ENCODE measurements at places on chromosomes 6 and 20.

DNA sequence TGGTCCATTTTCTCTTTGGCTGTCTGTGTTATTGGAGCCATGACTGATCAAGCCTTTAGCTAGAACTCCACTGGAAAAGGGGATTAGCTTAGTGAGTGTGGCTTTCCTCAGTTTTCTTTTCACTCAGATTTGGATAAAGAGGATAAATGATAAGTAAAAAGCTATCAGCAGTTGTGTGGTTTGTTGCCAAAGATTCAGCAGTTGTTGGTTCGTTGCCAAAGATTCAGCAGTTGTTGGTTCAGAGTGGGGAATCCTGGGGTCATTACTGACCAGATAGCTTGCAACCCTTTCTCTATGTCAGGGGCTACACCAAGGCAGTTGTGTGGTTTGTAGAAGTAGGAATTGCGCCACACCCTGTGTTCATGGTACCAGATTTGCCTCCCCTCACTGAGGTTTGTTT is 107.7 kb upstream of the SCP2D1 start:
- no peak for DNase-seq

DNA sequence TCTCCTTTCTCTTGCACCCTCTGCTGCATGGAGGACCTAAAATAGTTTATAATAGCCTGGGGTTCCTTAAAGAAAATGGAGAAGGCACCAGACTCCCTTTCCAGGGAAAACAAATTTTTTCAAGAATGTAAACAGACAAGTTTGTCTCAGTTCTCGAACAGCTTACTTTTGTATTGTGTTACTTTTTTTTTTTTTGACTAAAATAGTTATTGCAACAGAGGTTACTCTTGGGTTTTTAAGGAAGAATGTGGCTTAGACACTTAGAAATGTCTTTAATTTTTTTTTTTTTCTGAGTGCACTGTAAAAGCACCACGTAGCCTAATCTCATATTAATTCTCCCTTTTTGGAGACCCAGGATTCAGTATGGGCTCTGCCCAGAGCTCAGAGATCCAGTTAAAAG is 148.7 kb upstream of the CARMIL1 start:
- DNase-seq = no peak

GRCh38 chr6:114315831-114316595 is 26.8 kb downstream of the HS3ST5 start:
- DNase-seq = no peak

- no peak for DNase-seq
Observed at GRCh38 chr20:36881888-36882287, 6.0 kb downstream of the TLDC2 start.

DNA sequence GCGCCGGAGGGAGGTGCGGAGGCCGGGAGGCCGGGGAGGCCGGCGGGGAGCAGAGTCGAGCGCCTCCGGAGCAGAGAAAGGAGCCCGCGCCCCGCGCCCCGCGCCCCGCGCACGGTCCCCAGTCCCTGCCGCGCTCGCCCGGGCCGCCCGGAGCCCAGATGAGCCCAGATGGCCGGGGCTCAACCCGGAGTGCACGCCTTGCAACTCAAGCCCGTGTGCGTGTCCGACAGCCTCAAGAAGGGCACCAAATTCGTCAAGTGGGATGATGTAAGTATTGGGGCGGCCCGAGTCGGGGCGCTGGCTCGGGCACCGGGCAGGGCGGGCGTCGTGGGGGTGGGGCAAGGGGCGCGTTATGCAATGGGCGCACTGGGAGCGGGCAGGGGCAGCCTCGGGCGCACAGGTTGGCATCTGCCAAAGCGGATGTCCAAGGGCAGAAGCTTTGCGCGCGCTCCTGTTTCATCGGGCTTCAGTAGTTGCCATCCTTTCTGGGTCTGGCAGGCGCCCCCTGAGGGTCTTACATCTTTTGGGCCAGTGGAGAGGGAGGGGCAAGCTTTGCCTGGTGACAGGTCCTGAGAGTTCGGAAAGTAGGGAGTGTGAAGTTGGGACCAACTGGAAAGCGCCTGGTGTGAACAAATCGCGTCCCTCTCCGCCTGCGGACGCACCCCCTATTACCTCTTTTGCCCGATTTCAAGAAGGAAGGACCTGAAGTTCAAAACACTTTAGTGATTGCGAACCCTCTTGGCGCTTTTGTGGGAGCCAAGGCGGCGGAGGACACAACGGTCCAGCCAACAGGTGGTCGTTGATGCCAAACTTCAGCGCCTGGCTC is 631 bp downstream of the PLCB1 start:
- no peak for DNase-seq

DNA sequence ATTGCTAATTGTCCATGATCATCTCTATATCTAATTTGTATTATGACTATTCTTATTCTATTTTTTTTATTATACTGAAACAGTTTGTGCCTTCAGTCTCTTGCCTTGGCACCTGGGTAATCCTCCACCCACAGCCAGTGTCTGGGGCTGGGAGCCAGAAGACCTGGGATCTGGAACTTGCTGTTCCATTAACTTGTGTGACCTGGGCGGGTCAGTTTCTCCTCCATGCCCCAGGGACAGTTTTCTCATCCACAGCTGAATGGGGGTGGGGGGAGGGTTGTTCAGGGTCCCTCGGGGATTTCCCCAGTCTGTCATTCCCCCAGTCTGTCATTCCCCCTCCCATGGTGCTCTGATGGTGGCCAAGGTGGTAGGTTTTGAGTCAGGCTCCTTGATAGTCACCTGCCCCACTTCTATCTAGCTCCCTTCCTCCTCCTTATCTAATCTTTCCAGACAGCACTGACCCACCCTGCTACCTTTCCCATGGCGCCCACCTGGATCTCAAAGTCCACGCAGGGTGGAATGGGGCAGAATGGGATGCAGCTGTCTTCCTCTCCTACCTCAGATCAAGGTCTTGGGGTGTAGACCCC is 10.9 kb downstream of the ITPR3 start:
- DNase-seq = no peak

- no peak for DNase-seq
Observed at GRCh38 chr6:170063851-170064602, 226.9 kb downstream of the DLL1 start.

- no peak for DNase-seq
Observed at GRCh38 chr6:36128793-36129192, 1.5 kb upstream of the MAPK13 start.

- DNase-seq = no peak
Observed at GRCh38 chr6:26388014-26388413, 5.1 kb downstream of the BTN2A2 start.

DNA sequence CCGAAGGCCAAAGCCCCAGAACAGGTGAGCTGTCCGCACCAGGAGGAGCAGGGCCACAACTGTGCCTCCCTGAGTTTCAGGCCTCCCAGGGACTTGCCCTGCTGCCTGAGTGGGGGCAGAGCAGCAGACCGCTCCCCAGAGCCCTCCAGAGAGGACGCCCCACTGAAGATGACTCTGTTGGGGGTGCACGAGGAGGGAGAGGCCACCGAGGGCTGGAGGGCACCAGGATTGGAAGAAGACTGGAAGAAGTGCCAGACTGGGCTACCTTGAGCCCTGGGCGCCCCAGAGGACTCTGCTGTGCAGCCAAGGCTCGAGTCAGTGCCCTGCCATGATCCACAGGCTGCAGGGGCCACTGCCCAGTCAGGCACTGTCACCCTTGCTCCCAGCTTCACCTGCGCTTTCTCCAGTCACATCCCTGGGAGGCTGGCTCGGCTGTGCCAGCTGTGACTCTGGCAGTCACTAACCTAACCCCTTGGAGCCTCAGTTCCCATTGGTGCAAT is 11.3 kb downstream of the CST7 start:
- no peak for DNase-seq

DNA sequence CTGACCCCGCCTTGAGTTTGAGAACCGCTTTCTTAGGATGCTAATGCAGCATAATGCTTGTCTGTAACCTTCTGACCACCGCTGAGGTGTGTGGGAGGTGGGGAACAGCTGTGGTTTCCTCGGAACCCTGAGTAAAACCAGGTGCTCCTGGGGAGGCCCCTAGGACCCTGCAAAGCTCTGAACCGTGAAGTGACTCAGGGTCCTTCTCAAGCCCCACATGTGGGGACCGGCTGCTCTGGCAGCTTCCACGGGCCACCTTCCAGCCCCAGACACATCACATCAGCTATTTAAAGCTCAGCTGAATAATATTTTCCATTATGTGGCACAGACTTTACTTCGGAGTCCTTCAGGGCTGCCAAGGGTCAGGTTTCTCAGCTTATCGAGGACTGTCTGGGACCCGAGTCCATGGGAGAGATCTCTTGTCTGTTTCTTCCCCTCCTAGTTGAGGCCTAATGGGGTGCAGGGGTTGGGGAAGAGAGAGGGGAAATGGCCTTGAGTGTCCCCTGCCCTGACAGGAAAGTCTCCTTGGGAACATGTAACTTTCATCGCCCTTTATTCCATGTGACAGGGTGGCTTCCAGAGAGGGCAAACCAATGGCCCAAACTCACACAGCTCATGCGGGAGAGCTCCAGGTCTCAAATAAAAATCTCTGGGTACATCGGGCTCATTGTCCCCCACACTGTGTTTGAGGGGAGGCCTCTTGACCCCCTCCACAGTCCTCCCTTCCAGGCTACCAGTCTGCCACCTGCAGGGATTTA is 186.1 kb upstream of the SLC24A3 start:
- DNase-seq = no peak

DNA sequence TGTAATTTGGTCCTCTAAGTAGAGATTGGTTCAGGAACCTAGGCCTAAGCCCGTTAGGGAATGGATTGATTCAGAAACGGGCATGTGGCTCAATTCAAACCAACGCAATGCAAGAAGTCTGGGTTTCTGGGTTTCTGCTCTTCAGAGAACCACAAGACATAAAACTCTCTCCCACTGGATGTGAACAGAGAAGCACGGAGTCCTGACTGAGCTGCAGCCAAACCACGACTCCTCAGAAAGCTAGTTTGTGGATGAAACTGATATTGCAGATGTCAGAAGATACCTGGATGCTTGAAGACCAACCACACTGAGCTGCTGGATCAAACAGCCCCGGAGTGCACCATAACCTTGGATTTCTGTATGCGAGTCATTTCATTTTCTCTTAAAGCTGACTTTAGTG is 50.0 kb downstream of the SOD2 start:
- no peak for DNase-seq

DNA sequence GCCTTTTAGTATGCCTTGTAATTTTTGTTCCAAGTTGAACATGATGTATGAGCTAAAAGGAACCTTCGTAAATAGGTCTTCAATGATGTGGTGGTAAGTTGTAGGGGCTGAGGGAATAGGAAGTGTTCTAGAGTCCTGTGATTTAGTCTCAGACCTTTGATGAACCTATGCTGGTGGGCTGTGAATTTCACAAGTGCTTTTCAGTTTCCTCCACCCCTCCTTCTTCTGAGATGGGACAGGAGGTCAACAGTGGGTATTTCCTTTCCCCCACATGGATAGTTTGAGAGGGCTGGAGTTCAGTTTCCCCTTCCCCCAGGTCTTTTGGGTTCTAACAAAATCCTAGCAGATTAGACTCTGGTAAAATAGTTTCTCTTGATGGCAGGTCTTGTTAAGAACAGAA is 121.0 kb upstream of the ATXN1 start:
- DNase-seq = no peak

DNA sequence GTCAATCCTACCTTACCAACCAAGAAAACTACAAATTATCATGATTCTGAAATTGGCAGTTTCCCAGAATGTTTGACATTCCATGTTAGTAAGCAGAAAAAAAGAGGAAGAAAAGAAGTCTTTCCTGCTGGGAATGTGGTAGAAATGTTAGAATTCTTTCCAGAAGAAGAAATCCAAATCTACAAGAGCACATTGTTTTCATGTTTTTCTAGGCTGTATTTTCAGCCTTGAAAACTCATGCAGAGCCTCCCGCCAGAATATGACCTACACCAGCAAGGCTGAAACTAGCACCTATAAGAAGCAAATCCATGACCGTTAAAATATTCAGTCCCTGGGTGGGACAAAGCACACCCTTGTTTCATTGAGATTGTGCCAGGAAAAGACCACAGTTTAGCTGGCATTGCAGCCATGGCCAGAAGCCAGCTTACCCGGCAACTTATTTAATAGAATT is 259.4 kb downstream of the GJA1 start:
- DNase-seq = no peak

DNA sequence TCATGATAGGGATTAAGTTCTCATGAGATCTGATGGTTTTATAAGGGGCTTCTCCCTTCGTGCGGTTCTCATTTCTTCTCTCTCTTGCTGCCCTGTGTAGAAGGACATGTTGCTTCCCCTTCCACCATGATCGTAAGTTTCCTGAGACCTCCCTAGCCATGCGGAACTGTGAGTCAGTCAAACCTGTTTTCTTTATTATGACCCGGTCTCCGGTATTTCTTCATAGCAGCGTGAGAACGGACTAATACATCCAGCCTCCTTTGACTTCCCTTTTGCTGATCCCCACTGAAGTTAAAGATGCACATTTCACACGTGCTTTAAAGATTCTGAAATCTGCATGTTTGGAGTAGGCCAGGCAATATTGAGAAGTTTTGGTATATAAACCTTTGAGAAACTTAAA is 543.1 kb downstream of the PRKN start:
- no peak for DNase-seq

DNA sequence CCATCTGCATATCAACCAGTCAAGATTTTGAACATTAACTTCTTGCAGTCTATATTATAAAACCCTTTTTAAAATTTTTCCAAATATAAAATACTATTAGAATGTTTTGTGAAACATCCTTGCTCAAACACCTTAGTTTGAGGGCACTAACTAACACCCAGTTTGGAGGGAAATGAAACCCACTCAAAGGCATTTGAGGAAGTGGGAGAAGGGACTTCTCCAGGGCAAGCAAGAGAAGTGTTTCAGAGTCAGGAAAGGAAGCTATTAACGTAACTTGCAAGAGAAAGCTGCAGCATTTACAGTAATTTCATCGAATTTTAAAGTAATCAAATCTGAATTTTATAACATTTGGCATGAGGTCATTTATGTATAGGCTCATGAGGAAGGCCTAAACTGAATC is 21.3 kb downstream of the MTFR2 start:
- no peak for DNase-seq

Measured in esophagus squamous epithelium (tissue), 5 donors.